ENCODE measurements at places on chromosomes 7 and 10.

- DNase-seq, result no peak
Measured at GRCh38 chr10:78617631-78618030, 451.1 kb upstream of the ZMIZ1 start.

GRCh38 chr7:99008181-99008631 is 129.9 kb downstream of the TRRAP start:
- no peak for DNase-seq

DNA sequence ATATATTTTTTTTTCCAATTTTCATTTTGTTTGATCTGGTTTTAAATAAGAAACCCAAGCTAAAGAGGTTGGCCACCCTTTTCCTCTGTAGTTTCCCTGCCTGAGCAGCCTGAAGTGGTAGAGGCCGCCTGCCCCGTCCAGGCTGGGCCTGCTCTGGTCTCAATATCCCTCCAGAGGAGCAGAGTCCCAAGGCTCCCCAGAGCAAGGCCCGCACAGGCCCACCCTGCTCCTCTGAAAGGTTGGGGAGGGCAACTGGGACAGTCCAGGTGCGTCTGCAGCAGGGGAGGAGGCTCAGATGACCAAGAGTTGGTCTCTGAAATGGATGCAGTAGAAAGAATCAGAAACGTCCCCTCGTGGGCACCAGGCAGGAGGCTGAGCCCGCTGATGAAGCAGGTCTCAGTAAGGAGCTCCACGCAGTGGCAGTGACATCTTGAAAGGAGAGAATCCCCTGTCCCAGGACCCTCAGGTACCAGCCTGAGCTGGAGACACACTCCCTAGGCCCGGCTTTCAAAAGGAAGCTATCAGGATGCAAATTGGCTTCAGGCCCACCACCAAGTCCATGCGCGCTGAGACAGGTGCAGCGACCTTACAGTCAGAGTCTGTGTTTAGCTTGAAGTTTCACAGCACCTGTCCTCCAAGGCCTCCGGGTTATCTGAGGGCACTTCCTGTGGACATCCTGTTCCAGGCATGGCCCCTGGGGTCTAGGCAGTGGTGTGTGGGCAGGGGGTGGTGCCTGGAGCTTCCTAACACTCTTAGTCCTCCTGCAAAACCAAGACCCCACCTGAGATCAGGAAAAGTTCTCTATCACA is 37.7 kb downstream of the EN2 start:
- no peak for DNase-seq

DNA sequence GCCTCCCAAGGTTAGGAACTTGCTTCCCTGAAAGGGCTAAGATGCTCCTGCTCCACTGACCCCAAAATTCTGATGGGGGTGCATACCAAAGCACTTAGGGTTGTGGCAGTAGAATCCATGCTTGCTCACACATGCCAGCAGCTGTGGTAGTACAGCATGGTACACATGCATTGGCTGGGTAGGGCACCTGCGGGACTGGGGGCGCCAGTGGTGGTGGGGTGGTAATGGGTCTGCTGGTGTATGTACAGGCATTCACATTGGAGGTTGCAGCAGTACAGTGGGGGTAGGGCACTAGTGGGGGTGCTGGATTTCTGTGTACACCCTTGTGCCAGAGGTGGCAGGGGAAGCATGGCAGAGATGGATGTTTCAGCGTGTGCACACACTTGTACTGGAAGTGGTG is 72.3 kb upstream of the TAS2R16 start:
- no peak for DNase-seq

- DNase-seq, result no peak
Measured at GRCh38 chr10:89645742-89646172, 715 bp upstream of the PANK1 start.

DNA sequence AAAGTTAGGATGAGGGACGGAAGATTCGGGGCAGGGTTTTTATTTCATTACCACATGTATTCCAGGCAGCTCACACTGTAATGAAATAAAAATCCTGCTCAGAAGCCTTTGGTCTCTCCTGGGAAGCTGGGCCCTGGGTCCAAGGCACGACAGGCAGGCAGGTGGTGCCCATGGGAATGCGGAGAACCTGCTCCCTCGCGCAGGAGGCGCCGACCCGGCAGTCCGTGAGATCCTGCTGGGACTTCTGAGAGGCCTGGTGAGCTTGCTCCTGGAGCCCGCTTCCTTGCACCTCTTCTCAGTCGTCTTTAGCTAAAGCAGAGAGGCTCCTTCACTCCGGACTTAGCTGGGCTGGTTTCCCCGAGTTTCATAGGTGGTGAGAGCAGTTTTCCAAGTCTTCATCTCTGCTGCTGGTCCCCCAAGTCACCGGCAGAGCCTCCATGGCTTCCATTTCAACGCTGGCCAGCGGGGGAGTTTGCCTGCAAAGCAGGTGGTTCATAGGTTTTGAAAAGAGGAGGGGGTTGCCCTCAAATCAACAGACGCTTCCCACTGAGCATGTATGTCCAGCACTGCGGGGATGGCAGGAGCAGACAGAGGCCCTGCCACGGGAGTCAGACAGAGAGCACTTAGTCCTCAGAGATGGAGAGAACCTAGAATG is 24.5 kb downstream of the IL15RA start:
- no peak for DNase-seq

GRCh38 chr10:6300106-6300783 is 97.5 kb downstream of the PFKFB3 start:
- DNase-seq, result no peak

GRCh38 chr10:85542936-85543730 is 823.5 kb downstream of the GRID1 start:
- no peak for DNase-seq

DNA sequence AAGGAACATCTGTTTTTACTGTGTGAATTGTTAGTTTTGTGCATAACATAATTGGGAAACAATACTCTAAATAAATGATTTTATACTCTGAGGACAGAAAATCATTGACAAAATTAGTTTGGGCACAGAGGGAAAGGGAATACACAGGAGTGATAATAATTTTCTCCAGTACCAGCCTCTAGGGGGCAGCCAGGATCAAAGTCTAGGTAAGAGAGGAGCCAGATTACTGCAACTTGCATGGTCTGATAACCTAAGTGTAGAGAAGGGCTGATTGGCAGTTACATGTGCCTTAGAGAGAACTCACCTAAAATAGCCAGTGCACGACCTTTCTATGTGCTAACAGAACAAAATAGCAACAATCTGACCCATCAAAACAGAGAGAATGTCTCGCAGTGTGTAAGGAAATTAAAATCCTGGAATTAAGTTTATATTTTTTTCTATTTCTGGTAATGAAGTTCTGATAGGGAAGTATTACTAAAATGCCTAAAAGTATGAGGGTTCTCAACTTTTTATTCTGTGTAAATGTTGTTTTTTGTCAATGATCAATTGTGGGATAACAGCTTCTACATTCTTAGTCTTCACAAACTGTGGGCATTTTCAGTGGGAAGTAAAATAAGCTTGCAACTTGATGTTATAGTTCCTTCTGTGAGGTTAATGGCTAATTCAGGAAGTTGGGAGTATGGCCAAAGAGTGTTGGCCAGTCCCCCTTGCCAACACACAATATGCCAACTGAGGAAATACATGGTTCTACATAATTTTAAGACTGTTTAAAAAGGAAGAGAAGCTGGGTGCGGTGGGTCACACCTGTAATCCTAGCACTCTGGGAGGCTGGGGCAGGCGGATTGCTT is 66.4 kb downstream of the EXOC6 start:
- DNase-seq, result peak; percentile 38

GRCh38 chr7:30225863-30226613 is 58.4 kb upstream of the ZNRF2 start:
- DNase-seq, result no peak

DNA sequence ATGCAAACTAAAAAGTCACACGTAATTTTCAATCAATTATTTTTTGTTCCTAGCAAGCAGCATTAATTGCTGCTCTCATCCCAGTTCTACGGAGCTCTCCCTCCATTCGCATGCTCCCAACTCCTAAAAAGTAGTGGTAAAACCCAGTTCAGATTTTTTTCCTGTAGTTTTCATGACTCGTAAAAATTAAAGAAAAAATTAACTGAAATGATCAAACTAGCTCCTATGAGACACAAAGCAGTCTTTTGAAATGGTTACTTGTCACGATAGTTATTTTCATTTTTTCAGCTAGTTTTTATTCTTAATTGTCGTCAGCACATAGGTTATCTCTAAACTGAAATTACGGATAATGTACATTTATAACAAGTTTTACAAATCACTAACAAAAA is 1.8 kb downstream of the HNRNPA2B1 start:
- no peak for DNase-seq

DNA sequence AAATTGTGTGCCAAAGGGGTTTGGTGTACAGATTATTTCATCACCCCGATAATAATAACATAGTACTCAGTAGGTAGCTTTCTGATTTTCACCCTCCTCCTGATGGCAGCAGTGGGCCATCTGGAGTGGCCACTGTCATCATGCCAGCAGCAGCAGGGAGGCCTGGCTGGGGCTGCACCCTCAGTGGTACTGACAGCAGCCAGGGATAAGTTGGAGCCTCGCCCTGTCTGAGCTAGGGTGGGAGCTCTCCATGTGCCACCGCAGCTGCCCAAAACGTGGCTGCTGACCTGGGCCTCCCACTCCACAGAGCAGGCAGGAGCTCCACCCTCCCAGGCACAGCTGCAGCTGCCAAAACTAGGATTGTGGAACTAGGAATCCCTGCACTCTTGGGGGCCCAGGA is 700.8 kb upstream of the KCND2 start:
- no peak for DNase-seq

DNA sequence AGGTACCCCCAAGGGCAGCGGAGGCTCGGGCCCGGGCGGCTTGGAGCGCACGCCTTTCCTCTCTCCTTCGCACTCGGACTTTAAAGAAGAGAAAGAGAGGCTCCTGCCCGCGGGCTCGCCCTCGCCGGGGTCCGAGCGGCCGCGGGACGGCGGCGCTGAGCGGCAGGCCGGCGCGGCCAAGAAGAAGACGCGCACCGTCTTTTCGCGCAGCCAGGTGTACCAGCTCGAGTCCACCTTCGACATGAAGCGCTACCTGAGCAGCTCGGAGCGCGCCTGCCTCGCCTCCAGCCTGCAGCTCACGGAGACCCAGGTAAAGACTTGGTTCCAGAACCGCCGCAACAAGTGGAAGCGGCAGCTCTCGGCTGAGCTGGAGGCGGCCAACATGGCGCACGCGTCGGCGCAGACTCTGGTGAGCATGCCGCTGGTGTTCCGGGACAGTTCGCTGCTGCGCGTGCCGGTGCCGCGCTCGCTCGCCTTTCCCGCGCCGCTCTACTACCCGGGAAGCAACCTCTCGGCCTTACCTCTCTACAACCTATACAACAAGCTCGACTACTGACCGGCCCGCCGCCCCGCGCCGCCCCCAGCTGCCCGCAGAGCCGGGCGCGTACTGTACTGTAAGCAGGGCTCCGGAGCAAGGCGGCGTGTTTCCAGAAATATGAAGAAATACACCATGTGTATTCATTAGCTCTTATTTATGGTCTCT is 1.8 kb downstream of the HMX2 start:
- DNase-seq, result no peak

DNA sequence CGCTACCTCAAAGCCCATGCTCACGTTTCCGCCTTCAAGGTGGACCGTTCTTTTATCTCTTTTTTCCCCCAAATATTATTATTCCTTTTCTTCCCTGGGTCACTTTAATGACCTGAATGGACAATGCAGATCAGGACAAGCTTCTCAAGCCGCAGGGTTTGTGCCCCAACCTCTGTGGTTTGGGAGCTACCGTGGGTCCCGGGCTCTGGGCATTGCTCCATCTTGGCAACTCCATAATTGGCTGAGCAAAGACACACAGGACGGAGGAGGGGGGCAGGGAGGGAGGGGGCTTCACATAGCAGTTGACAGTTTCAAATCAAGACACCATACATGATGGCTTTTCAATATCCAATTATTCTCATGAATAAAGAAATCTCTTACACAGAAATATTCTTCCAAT is 308.1 kb upstream of the FZD8 start:
- no peak for DNase-seq

DNA sequence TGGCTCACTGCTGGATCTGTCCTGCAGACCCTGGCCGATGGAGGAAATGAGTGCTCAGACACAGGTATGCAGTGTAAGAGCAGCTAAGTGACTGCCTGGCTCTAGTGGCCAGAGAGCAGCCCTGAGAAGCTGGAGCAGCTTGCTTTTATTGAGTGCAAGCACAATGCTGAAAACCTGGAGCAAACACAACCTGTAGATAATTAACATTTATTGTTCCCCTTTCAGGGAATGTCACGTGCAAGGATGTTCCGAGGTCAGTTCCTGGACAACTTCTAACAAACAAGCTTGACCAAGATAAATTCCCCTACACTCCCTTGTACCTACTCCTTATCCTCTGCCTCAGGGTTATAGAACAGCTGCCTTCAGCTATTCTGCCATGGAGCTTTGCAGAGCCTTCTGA is 31.3 kb downstream of the DDC start:
- DNase-seq, result no peak

DNA sequence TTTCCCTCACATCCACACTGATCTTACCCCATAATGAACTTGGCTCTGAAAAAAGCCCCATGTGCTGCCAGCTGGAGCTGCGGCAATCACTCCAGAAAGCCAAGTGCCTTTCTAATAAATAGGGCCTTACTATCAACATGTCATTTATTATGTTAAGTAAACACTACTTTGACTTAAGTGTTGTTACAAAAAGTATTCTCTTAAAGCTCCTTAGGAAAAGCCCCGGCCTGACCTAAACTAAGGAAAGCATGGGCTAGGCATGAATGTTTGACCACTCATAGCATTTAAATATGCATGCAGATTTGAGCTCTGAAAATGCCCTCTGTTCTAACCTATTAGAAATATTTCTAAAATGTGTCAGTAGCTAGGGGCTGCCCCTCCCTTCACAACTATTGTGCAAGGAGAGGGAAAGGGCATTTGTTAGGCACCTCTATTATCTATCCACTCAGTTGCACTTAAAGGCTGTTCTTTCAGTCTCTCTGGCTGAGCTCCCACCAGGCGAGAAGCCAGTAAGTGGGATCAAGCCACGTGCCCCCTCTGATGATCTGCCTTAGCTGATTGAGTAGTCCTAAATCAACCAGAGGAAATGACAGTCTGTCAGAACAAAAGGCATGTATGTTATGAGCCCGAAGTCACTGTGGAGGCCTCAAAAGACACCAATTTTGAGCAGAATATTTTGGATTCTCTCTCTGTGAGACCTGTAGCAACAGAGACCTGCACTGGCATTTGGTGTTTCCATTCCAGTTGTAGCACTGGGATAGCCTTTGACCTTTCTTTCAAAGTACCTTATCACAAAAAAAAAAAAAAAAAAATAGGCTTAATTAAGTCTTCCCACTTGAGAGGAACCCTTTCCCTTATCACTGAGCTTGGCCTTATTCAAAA is 77.1 kb downstream of the ITGB8 start:
- no peak for DNase-seq

DNA sequence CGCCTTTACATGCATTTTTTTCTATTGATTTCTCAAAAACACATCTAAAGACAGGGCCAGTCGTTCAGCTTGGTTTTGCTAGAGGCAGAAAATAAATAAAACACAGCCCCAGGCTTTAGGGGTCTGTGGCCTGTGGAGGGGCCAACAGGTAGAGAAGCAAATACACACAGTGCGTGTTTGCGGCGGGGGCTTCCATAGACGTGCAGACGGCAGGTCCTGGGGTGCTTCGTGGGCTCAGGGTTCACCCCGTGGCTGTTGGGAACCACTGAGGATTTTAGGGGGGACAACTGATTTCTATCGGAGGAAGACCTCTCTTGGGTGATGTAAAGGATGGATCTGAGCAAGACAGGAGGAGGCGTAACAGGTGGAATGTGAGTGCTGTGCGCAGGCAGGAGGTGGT is 445.7 kb upstream of the FOXK1 start:
- DNase-seq, result no peak

GRCh38 chr10:12130237-12130872 is 878 bp downstream of the SEC61A2 start:
- DNase-seq, result peak; percentile 22

All from NT2/D1 (cell line).